ENCODE measurements at places on chromosomes 13 and 19. TPM values are rescaled to one million over a fixed set of nuclear protein-coding genes. Genes with fewer than 3 reads are reported as not detected.

DNA sequence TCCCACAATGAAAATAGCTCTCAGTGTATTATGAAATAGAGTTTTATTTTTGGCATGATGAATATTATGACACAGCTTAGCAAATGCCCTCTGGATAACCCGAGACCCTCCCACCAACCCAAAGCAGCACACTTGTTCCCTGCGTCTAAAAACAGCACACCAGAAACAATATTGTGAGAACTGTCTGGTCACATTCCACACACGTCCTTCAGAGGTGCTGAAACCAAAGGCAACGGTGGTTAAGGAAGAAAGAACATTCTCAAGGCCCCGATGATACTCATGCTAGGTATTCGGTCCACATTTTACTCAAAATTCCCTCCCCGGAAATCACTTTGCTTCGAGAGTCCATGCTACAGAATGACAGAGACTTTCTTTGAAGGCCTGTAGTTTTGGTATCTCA is 156.7 kb downstream of the SLC7A1 start:
- no peak for DNase-seq

GRCh38 chr13:100694722-100695508 is 20.3 kb upstream of the TMTC4 start:
- DNase-seq = peak; percentile 58

- DNase-seq = no peak
These were observed 417.4 kb downstream of the EFNB2 start for GRCh38 chr13:106118050-106118449.

Gene CIC
- 41.7 TPM for total RNA-seq

GRCh38 chr13:33524086-33524485 is 238.5 kb upstream of the STARD13 start:
- DNase-seq = no peak

- no peak for DNase-seq
These were observed 174.6 kb downstream of the TDRD3 start for GRCh38 chr13:60571571-60571970.

GRCh38 chr19:9107375-9107774 is at the start of gene OR7G2:
OR7G2 (minus strand) TSS chr19:9107475; CDS start chr19:9103243, 4,232 bp downstream.
- no peak for DNase-seq

Gene SEMA6B
- 0.13 TPM for total RNA-seq

GRCh38 chr13:43316946-43317353 is 293.6 kb downstream of the DNAJC15 start:
- no peak for DNase-seq

- DNase-seq = peak; percentile 34
These were observed 30.1 kb downstream of the PIP5K1C start for GRCh38 chr19:3669947-3670795.

DNA sequence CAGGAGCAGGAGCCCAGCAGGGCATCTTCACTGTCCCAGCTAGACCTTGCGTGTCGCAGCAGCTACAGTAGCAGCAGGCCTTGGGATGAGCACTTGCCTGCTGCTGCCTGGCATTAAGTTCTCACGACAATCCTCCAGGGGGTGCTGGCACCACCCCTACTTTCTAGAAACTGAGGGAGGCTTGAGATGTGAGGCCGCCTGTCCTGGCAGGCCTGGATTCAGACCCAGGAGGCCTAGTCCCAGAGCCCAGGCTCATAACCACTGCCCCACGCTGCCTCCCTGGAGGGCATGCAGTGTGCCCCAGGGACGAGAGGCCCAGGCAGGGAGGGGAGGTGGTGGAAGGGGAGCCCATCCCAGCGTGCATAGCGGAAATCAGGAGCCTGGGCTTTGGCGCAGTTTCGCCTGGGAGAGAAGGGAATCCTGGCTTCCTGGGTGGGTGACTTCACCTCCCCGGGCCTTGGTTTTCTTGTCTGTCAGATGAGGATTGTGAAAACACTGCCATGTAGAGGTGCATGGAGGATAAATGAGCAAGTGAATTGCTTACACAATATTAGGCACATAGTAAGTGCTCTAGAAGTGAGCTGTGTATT is 26.1 kb downstream of the PPP5C start:
- no peak for DNase-seq

Gene KLK4
- total RNA-seq = not detected

GRCh38 chr13:75251188-75251587 is 230.8 kb downstream of the TBC1D4 start:
- no peak for DNase-seq

- DNase-seq = no peak
These were observed 3.3 kb downstream of the SWSAP1 start for GRCh38 chr19:11377756-11378155.

Gene GAPDHS
- not detected for total RNA-seq

Gene TMEM59L
- total RNA-seq = 6.5 TPM

- DNase-seq = no peak
These were observed 37.9 kb downstream of the MBNL2 start for GRCh38 chr13:97259798-97260714.
